ENCODE measurements at places on chromosomes 1 and 21.
A peak's percentile ranks its signal among the peaks of the same experiment; 100 is the strongest.

DNA sequence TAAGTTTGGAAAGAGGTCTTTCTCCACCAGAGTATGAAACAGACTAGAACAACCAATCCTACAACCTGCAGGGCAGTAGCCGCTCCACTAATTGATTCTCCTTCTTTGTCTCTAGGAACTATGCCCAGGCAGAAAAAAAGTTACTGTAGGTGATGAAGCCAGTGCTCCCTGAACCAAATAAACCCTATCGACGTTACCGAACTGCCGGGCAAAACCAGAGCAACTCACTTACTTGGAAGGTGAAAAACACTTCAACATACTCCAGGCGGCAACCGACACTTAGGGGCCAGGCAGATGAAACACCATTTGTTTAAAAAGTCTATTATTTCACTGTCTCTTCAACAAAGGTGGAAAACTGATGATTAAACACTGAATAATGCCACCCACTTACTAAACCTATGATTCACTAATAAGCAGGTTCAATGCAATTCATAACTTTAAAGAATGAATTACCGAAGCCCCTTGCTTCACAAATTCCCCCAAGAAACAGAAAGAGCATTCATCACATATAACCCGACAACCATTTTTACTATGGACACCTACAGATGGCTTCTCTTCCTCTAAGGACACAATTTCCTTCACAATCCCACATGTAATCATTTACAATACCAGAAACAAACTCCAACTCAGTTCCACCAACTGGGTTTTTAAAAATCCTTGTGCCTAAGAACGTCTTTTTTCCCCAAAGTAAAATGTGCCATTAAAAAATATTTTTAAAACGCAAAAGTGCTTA lies 1.6 kb downstream of the NRIP1 start:
- no peak for DNase-seq

DNA sequence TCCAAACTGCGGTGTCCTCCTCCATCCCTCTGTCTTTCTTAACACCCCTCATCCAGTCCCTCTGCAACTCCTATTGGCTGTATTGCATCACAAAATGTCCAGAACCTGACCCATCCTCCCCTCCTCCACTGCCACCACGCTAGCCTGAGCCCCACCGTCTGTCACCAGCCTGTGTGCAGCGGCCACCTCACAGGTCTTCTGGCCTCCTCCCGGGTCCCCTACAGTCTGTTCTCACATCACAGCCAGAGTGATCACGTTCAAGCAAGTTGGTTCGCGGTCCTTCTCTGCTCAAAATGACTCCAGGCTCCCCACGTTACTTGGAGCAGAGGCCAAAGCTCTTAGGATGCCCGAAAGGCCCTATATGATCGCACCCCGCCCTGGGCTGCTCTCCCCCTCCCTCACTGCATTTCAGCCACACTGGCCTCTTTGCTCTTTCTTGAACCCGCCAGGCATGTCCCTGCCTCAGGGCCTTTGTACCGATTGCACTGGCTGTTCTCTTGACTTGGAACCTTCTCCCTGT lies 2.4 kb upstream of the PADI4 start:
- no peak for DNase-seq

GRCh38 chr1:177854951-177855350 lies 114.9 kb downstream of the SEC16B start:
- DNase-seq, result no peak

GRCh38 chr1:7581754-7582459 lies 189.2 kb upstream of the VAMP3 start:
- DNase-seq, result no peak

DNA sequence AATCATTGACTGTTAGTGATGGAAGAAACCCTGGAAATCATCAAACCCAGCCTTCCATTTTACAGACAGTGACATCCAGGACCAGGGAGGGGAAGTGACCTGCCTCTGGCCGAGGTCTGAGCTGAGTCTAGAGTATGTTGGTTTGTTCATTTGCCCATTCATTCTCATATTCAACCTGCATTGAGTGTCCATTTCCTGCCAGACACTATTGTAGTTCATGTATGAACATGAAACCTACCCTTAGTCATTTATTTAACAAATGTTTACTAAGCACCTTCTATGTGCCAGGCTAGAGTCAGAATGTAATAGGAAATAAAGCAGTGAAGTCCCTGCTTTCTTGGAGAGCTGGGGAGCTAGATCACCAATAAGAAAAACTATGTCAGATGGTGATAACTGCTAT lies 51.3 kb downstream of the KCND3 start:
- DNase-seq, result no peak

- DNase-seq, result no peak
Measured at GRCh38 chr1:109669246-109669948, 1.5 kb downstream of the GSTM2 start.

GRCh38 chr21:40278345-40278744 lies 411.1 kb downstream of the PCP4 start:
- no peak for DNase-seq

DNA sequence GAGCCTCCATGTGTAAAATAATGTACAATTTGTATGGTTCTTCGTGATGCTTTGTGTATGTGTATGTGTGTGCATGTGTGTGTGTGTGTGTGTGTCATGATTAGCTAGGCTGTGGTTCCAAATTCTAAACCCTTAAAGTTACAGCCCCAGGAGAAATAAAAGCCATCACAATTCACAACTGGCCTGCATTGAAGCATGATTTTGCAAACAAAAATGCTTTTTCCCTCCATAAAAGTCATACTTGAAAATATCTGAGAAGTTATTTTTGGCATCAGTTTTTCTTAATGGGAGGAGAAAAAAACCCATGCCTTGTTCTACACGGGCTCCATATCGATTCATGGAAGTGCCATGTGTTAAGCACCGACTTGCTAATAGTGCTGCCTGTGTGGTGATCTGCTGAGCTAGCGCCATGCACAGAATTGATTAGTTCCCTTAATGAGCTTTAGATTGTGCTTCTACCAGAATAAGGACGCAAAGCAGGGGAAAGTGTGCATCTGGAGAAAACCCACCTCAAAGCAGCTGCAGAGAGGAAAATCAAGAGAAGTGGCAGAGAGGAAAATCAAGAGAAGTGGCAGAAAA lies 207.3 kb downstream of the DSCAM start:
- peak; percentile 27 for DNase-seq

GRCh38 chr1:24905355-24905978 lies 24.6 kb downstream of the RUNX3 start:
- no peak for DNase-seq

DNA sequence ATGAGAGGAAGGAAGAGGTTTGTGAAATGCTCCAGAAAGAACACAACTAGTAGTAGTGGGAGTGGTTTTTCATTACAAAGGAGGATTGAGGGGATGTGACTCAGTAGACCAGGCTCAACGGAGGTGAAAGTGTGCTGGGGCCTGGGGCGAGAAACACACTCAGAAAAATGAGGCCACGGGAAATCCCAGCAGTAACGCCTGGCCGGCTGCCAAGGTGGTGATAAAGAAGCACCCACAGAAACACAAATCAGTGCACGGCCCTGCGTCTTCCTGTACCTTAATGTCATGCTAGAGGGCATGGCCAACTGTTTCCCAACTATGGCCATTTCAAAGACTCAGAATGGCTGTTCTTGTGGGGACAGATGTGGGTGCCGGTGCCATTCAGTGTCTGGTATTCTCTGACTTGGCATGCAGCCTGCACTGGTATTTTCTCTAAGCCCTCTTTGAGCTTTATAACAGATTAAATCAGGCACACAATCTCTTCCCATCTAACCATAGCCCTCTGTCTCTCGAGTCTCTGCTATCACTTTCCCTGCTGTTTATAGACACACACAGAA lies 38.2 kb downstream of the URB2 start:
- DNase-seq, result no peak

DNA sequence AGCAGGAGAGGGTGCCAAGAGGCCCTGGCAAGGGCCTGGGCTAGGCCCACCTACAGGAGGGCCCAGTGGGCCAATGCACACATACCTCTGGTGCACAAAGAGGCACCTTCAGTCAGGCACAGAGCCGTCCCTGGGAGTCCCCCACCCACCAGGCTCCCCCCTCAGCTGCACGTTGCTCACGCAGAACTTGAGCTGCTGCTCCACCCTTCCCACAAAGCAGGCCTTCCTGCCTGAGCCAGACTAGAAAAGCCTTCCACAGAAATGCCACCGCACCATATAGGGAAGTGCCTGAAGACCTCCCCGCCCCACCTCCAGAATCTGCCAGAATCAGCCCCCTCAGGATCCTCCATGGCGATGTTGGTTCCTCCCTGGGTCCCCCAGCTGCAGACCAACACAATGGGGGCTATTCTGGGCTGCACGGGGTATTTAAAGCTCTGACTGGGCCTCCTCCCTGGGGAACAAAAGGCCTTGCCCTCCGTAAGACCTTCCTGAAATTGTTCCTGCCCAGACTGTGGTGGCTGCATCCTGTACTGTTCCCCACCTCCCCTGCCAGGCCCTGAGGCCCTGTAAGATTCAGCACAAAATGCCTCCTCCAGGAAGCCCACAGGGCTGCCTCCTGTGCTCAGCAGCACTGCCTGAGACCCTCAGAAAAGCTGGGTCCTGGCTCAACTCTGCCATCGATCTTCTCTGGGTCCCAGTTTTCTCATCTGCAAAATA lies 27.2 kb downstream of the HSPG2 start:
- no peak for DNase-seq

DNA sequence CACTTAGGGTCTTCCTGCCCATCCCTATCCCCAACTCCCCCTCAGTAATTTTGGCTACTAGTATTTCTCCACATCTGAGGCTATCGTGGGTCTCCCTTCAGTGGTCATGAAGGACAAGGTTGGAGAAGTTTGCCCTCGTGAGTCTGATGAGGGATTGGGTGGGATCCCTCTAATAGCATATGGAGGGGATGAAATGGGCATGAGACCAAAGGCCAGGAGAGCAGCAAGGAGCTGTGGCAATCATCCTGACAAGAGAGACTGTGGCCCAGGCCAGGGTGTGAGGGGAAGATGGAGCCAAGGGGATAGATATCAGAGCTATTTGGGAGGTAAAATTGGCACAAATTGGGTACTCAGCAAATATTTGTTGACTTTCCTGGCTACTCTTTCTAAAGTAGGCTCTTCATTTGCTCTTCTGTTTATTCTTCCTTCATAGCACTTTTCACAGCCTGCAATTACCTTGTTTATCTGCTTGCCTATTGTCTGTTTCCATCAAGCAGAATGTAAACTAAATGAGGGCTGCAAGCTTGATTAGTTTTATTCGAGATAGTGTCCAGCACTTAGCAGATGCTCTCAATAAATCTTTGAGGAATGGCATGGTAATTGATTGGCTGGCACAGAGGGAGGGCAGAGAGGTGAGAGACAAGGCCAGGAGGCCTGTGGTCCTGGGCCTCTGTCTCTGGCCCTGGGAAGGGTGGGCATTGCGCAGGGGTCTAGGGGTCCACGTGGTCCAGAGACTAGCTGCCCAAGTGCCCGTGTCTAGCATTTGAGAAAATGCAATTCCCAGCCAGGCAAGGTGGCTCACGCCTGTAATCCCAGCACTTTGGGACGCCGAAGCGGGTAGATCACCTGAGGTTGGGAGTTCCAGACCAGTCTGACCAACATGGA lies 1.5 kb upstream of the PLK3 start:
- peak; percentile 47 for DNase-seq

GRCh38 chr1:48036710-48037355 lies 39.6 kb upstream of the TRABD2B start:
- DNase-seq, result no peak

- DNase-seq, result peak; percentile 74
Measured at GRCh38 chr1:26417111-26417759, 6.6 kb downstream of the LIN28A start.

- DNase-seq, result no peak
Measured at GRCh38 chr1:179793281-179793680, 50.2 kb downstream of the FAM163A start.

DNA sequence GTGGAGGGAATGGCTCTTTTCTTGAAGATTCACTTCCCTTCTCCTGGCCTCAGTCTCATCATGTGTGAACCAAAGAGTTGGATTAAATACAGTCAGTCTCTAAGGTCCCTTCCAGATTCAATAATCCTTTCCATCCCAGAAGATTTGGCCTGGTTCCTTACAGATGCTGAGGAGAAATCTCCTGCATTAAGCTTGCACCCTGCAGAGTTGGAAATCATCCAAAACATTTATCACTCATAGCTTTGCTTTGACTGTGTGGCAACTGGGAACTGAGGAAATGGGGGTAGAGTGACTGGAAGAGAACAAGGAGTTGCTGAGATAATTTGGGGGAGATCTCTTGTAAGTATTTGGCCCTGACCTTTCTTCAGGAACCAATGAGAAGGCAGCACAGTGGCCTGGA lies 220.5 kb upstream of the SGIP1 start:
- DNase-seq, result no peak

GRCh38 chr1:205661429-205662134 lies 18.7 kb downstream of the SLC45A3 start:
- no peak for DNase-seq

GRCh38 chr1:67174716-67175284 lies 8.5 kb downstream of the IL23R start:
- no peak for DNase-seq

- peak; percentile 22 for DNase-seq
Measured at GRCh38 chr1:15848143-15848928, 829 bp downstream of the SPEN start.

DNA sequence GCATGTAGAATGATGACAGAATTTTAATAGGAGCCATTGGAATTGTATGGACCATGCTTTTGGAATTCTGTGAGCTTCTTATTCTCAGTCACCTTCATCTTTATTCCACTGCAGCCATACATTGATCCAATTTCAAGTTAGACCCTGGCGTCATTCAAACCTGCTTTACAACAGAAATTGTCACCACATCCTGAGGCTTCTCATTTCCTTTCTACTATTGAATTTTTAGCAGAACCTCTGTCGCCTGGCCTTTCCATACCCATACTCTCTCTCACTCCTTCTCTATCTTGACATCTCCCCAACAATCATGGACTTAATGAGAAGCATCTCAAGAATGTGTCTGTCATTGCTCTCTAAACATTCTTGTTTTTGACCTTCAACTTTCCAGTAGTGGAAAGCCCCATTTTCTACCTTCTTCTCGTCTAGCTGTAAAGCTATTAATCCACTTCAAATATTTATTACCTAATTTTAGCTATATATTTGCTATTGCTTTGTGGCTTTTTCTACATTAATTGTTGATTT lies 74.1 kb downstream of the CRB1 start:
- no peak for DNase-seq

DNA sequence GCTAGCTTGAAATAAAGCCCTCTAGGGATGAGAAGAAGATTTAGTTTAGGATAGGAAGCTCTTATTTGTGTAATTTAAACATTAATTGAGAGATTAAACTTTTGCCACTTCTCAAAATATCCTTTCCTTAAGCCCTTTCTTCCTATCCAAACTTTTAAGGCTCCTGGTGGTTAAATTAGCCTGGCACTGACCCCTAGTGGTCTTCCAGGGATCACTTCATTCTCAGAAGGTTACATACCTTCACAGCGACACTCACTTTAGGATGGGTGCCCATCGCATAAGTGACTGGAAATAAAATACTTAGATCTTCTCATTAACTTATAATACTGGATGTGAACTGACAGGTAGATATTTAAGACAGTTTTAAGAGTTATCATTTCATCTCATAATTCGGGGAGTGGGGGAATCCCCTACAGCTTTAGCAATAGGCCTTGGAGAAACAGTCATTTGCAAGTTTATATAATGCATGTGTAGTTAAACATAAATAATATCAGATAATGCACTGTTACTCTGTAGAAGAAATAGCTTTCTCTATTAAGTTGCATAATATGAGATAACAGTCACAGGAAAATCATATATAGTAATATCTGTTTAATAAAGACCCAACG lies 7.4 kb downstream of the LHX9 start:
- DNase-seq, result no peak

- DNase-seq, result no peak
Measured at GRCh38 chr1:184492536-184492935, 105.7 kb downstream of the C1orf21 start.

- no peak for DNase-seq
Measured at GRCh38 chr1:46180082-46180616, 3.9 kb upstream of the P3R3URF start.
